ENCODE measurements at places on chromosomes 5 and 9. TPM values are rescaled to one million over a fixed set of nuclear protein-coding genes. Genes with fewer than 3 reads are reported as not detected.

Gene ADRA1B
- 2.0 TPM for total RNA-seq

Gene ASPN
- total RNA-seq: 3.0 TPM

Gene LURAP1L
- 9.1 TPM for total RNA-seq

Gene ZNF354C
- 2.2 TPM for total RNA-seq

Gene SLC45A2
- total RNA-seq: 2.1 TPM

Gene C1QTNF2
- not detected for total RNA-seq

Gene TAF1L
- total RNA-seq: not detected

Gene NOL6
- total RNA-seq: 30.1 TPM

Gene PFDN1
- total RNA-seq: 43.3 TPM

Gene LCP2
- 5.7 TPM for total RNA-seq

Gene TTC39B
- 39.9 TPM for total RNA-seq

Gene CORO2A
- total RNA-seq: 23.1 TPM

Gene DMXL1
- total RNA-seq: 37.2 TPM

Gene TAF11L3
- not detected for total RNA-seq

Gene CDH6
- 0.61 TPM for total RNA-seq

Gene CCL27
- 235 TPM for total RNA-seq

Gene MYMK
- total RNA-seq: not detected

Gene LRRC19
- total RNA-seq: not detected
